A549 treated with CORT108297 at 1 μM for 4 hours (cell line): ENCODE measurements at places on chromosomes 2 and 18. TPM values are rescaled to one million over a fixed set of nuclear protein-coding genes. Genes with fewer than 3 reads are reported as not detected.

CD8A gene
- 0.28 to 0.42 TPM (median 0.32 TPM) in 5 replicates for total RNA-seq

CFAP53 gene
- total RNA-seq = 0.30 to 0.41 TPM (median 0.37 TPM) in 5 replicates

IL37 gene
- not detected in 5 replicates for total RNA-seq

SLC14A1 gene
- total RNA-seq = 0.08 to 0.23 TPM (median 0.15 TPM) in 4 of 5 replicates, not detected in the other

SOX11 gene
- total RNA-seq = not detected in 5 replicates

EPB41L3 gene
- total RNA-seq = 0.21 to 0.74 TPM (median 0.23 TPM) in 5 replicates

HDAC4 gene
- total RNA-seq = 5.6 to 9.4 TPM (median 8.2 TPM) in 5 replicates

ITSN2 gene
- total RNA-seq = 16.2 to 23.6 TPM (median 21.8 TPM) in 5 replicates

SF3B6 gene
- total RNA-seq = 157 to 224 TPM (median 168 TPM) in 5 replicates

CSRNP3 gene
- not detected in 5 replicates for total RNA-seq

GPC1 gene
- total RNA-seq = 152 to 240 TPM (median 223 TPM) in 5 replicates

STAT1 gene
- total RNA-seq = 56.4 to 64.2 TPM (median 61.2 TPM) in 5 replicates

DAPL1 gene
- not detected in 5 replicates for total RNA-seq

ATOH8 gene
- total RNA-seq = 5.3 to 10.6 TPM (median 8.1 TPM) in 5 replicates

DSC1 gene
- not detected in 5 replicates for total RNA-seq

LRATD1 gene
- total RNA-seq = 0.02 to 0.09 TPM (median 0.05 TPM) in 5 replicates

CNTNAP5 gene
- not detected in 5 replicates for total RNA-seq

MTA3 gene
- total RNA-seq = 26.7 to 35.6 TPM (median 29.9 TPM) in 5 replicates

FEV gene
- total RNA-seq = not detected in 5 replicates

ZNF514 gene
- 6.2 to 7.8 TPM (median 7.1 TPM) in 5 replicates for total RNA-seq

MERTK gene
- 1.7 to 2.0 TPM (median 1.8 TPM) in 5 replicates for total RNA-seq

MYO5B gene
- 10.0 to 12.3 TPM (median 11.0 TPM) in 5 replicates for total RNA-seq

AQP12B gene
- total RNA-seq = not detected in 5 replicates

LONRF2 gene
- 2.5 to 3.9 TPM (median 3.4 TPM) in 5 replicates for total RNA-seq

DSG2 gene
- 42.8 to 70.7 TPM (median 58.8 TPM) in 5 replicates for total RNA-seq

ASPRV1 gene
- 0.14 to 0.43 TPM (median 0.23 TPM) in 5 replicates for total RNA-seq

FNDC4 gene
- 3.3 to 5.3 TPM (median 3.9 TPM) in 5 replicates for total RNA-seq

CCDC148 gene
- total RNA-seq = 0.22 to 0.45 TPM (median 0.39 TPM) in 5 replicates

GNLY gene
- total RNA-seq = 0.08 TPM in 1 of 5 replicates, not detected in the others

MALL gene
- total RNA-seq = 134 to 158 TPM (median 138 TPM) in 5 replicates

HRH4 gene
- not detected in 5 replicates for total RNA-seq

SERPINB4 gene
- total RNA-seq = 0.14 to 0.25 TPM (median 0.19 TPM) in 5 replicates

CHCHD5 gene
- 58.9 to 72.1 TPM (median 64.6 TPM) in 5 replicates for total RNA-seq

DNAH7 gene
- 0.78 to 1.2 TPM (median 0.96 TPM) in 5 replicates for total RNA-seq

EMX1 gene
- 0.09 to 0.38 TPM (median 0.14 TPM) in 3 of 5 replicates, not detected in the others for total RNA-seq

TMEM247 gene
- not detected in 5 replicates for total RNA-seq

COLEC12 gene
- total RNA-seq = 0.02 to 0.08 TPM (median 0.03 TPM) in 5 replicates

TMBIM1 gene
- 116 to 133 TPM (median 127 TPM) in 5 replicates for total RNA-seq

CCDC68 gene
- total RNA-seq = 2.6 to 4.4 TPM (median 3.8 TPM) in 5 replicates

TGFA gene
- total RNA-seq = 5.8 to 7.6 TPM (median 6.0 TPM) in 5 replicates

BMP10 gene
- not detected in 5 replicates for total RNA-seq

OLA1 gene
- 119 to 130 TPM (median 124 TPM) in 5 replicates for total RNA-seq

HOXD10 gene
- total RNA-seq = 5.3 to 7.2 TPM (median 6.8 TPM) in 5 replicates

SPATA3 gene
- total RNA-seq = not detected in 5 replicates

SERPINB2 gene
- total RNA-seq = 0.03 to 0.09 TPM (median 0.05 TPM) in 3 of 5 replicates, not detected in the others
